NCI-H510A (cell line): ENCODE measurements at places on chromosomes 16 and 17.

- no peak for DNase-seq
Observed at GRCh38 chr16:13077816-13078215, 176.4 kb downstream of the SHISA9 start.

DNA sequence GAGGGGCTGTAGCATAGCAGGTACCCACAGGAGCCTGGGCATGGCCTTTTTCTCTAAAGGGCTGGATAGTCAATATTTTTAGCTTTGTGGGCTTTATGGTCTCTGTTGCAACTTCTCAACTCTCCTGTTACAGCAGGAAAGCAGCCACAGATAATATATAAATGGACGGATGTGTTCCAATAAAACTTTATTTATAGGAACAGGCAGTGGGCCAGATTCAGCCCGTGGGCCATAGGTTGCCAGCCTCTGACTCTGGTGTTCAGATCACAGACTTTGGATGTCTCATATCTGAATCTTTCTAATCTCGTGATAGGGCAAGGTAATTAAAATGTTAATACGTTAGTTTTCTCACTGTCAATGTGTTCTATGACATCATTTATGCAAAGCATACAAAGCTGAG lies 136.4 kb downstream of the WWOX start:
- DNase-seq, result no peak

DNA sequence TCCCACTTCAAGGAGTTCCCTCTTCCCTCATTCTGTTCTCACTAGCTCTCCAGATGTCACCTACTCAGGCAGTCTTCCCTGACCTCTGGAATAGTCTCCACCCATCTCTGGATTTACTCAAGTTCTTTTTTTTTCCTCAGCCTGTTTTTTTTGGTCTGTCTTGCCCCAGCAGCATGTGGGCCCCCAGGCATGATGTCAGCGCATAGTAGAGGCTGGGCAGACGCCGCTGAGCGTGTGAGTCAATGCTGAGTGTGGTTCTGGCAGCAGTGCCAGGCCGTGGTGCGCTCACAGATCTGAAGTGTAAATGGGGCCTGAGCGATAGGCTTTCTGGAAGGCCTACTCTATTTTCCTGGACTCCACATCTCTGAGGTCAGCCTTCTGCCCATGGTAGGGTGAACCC lies 2.7 kb upstream of the KCNJ18 start:
- DNase-seq, result no peak

GRCh38 chr17:79027274-79027924 lies 3.4 kb downstream of the C1QTNF1 start:
- no peak for DNase-seq

DNA sequence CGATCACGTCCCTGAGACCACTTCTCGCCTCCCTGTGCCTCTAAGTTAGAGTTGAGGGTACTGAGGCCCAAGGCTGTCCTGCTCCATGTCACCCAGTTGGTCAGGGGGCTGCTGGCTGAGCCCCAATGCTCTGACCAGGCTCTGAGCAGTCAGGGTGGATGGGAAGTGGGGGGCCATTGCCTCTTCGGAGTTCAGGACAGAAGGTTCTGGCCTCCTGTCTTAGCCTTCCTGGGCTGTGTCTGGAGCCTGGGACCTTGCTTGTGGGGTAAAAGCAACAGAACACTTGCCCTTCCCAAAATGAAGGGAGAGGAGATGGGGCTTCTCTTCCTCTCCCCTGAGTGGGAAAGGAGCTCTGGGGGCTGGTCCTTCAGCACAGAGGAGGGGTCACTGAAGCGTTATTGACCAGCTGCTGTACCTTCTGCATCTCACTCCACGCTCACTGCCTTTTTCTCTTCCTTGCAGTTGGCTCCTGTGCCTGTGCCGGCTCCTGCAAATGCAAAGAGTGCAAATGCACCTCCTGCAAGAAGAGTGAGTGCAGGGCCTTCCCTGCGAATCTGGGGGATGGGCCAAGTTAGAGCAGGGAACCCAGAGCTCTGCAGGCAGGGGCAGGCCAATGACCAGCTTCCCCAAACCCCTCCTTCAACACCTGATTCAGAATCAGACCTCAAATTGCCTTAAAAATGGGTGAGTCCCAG lies 580 bp downstream of the MT1X start:
- DNase-seq, result no peak

DNA sequence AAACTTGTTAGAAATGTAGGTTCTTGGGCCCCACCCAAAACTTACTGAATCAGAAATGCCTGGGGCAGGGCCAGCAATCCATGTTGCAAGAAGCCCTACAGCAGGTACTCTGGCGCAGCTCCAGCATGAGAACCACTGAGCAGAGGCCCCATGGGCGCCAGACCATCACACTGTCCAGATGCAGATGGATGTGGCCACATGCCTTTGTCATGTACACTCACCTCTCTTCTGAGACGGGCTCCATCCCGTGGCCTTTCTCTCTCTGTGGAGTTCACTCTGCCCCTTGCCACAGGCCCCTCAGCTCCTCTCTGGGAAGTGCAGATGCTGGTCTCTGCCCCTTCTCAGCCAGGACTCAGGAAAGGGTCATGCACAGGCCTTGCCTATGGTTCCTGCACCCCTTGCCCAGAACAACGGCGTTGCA lies 2.3 kb upstream of the CCNF start:
- DNase-seq, result no peak

GRCh38 chr17:6070430-6070912 lies 292 bp downstream of the WSCD1 start:
- no peak for DNase-seq

GRCh38 chr17:63136369-63137012 lies 170.5 kb downstream of the TANC2 start:
- no peak for DNase-seq

GRCh38 chr17:56939869-56940484 lies 20.9 kb downstream of the COIL start:
- DNase-seq, result no peak

- DNase-seq, result no peak
Observed at GRCh38 chr16:68263559-68264127, 683 bp upstream of the SLC7A6 start.

GRCh38 chr16:80591071-80591915 lies 50.5 kb downstream of the DYNLRB2 start:
- DNase-seq, result no peak

DNA sequence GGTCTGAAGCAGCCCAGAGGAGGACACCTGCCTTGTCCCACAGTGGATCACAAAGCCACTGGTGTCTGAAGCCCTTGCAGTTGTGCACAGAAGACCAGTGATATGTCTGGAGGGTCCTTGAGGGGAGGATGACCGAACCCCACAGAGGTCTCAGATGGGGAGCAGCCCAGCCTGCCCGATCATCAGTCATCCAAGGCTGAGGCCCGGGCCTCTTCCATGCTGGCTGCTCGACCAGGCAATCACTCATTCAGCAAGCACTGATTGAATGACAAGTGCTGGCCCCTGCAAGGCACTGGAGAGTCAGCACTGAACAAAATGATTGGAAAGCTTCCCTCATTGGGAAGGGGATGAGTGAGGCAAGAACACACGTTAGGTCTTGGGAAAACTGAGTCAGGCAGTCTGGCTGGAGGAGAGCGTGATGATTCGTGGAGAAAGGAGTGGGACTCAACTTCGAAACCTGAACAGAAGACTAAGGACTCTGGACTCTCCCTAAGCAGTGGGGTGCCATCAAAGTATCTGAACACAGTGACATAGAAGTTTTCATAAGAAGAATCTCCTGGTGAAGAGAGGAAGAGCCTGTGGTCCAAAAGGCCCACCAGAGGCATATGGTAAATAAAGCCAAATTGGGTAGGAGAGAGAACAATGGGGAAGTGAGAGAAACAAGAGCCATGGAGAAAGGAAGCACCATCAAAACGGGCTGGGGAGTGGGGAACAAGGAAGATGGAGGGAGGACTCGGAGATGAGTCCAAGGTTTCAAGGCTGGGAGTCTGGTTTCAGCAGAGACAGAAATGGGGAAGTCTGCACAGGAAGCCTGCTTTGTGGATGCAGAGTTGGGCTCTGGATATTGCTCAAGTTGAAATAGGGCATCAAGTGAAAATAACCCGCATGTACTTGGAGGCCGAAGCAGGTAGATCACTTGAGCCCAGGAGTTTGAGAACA lies 10.2 kb downstream of the PIK3R5 start:
- DNase-seq, result no peak

DNA sequence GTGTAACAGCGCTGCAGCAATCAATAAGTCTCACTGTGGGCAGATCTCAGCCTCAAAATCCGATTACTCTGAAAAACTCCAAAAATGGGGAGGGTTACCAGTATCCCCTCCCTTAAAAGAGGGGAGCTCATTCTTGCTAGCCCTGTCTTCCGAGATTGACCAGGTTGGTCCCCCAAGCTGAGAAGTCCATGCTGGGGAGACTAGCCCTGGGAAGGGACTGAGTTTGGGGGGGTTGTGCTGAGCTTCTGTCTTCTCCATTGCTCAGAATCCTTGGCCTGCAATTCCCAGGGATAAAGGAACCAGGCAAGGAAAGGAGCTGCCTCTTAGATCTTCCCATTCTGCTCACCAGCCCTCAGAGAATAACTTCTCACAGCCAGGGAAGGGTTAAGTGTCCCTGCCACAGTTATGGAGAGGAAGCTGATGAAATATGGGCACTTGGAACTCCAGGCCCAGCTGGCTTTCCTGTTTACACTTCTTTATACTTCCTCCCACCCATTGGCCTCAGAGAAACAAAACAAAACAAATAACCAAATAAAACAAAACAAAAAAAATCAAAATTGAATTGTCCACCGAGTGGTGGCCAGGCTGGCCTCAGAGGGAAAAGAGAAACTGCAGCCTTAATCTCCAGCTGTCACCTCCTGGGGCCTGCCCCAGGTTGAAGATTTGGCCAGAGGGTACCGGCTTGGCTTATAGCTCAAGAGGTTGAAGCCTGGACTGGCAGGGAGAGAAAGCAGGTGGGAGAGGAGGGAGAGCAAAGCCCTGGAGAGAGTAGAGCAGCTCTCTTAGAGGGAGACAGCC lies 2.6 kb downstream of the HOXB3 start:
- DNase-seq, result peak; percentile 74

DNA sequence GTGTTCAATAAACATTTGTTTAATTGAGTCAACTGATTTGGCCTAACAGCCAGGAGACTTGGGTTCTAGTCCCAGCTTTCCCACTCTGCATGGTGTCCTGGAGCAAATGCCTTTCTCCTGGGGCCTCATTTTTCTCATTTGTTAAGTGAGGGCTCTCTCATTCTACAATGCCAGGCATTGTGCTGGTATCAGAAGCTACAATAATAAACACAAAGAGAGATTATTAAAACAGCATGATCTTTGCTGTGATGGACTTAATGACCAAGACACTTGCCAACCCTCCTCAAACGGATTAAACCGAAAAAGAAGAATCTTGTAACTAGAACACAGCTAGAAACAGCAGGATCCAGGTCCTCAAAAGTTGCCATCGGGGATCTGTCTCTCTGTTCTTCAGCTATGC lies 4.8 kb upstream of the VAMP2 start:
- no peak for DNase-seq

GRCh38 chr16:52470585-52470984 lies 76.4 kb downstream of the TOX3 start:
- DNase-seq, result peak; percentile 68
